Type B pancreatic cell (in vitro differentiated cells): ENCODE measurements at places on chromosomes 4 and X. TPM values are rescaled to one million over a fixed set of nuclear protein-coding genes. Genes with fewer than 3 reads are reported as not detected.

Gene RGN
- total RNA-seq, result 3.5 and 16.2 TPM in 2 replicates

DNA sequence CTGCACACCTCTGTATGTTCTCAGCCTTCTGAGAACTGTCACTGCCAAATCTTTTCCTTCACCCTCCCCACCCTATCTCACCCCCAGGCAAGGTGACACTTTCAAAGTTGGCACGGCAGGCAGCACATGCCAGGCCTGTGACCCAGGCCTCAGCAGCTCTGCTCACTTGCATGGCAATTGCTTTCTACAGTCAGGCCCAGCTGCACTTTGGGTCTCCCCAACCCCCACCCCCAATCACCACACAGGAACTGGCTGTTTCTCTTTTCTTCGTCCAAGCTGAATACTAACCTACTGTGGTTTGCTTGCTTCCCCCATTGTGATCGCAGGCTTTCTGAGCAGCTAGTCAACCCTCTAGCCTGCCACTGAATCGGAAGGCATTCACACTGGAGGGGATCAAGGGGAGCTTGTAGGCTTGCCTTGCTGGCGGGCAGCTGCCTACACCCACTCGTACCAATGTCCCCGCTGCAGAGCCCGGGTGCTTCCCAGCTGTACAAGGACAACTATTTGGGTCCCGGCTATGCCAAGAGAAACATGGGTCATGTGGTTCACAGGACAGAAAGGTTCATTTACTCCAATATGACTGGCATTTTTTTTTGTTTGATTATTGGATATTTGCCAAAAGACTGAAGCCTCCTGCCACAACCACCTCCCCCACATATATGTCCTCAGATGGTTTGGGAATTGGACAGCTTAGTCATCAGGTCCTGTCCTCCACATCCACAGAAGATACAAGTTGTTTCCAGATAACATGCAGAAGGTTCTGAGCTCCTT is 28.1 kb downstream of the SLC25A43 start:
- DNase-seq, result no peak
- no peak overlapping the region for H3K27ac ChIP-seq
- no peaks in the 10 kb centered on the region for H3K27me3 ChIP-seq
- no peak overlapping the region for H3K4me3 ChIP-seq
- H3K4me1 ChIP-seq, result no peaks in the 10 kb centered on the region

- H3K27ac ChIP-seq, result no peak overlapping the region
- no peaks in the 10 kb centered on the region for H3K36me3 ChIP-seq
- peaks cover 17% of the 10 kb centered on the region for H3K27me3 ChIP-seq
- no peak overlapping the region for H3K4me3 ChIP-seq
- no peak for DNase-seq
- no peaks in the 10 kb centered on the region for H3K4me1 ChIP-seq
These were observed 182.7 kb downstream of the KCNIP4 start for GRCh38 chr4:21765810-21766407.

- H3K4me3 ChIP-seq, result no peak overlapping the region
- no peak overlapping the region for H3K27ac ChIP-seq
- DNase-seq, result no peak
- H3K36me3 ChIP-seq, result no peaks in the 10 kb centered on the region
- no peaks in the 10 kb centered on the region for H3K4me1 ChIP-seq
These were observed 366.3 kb upstream of the CXorf51A start for GRCh38 chrX:147180886-147181285.

Gene NUP62CL
- 3.0 and 4.2 TPM in 2 replicates for total RNA-seq

DNA sequence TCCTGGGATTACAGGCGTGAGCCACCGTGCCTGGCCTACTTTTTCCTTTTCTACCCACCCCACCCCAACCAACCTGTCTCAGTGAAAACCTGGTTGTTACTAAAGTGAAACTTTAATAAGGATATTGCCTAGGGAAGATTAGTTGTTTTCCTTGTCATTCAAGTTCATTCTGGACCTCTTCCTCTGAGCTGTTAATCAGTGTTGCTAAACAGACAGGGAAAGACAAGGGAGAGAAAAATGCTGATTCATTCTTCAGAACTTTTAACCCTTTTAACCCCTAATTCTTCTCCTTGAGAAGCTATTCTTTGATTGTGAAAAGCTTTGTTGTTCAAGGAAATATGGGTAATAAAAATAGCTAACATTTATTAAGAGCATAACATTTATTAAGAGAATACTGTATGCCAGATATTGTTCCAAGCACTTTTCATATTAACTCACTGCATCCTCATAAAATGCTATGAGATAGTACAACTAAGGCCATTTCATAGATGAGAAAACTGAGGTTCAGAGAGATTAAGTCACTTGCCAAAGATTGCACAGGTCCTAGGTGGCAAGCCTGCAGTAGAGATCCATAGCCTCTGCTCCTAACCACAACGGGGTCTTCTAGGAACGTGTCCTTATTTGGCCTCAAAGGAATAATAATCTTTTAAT is 34.8 kb downstream of the OSTC start:
- DNase-seq, result no peak
- no peaks in the 10 kb centered on the region for H3K27me3 ChIP-seq
- peaks cover 3% of the 10 kb centered on the region for H3K36me3 ChIP-seq
- no peak overlapping the region for H3K27ac ChIP-seq

Gene FANCB
- 3.9 and 12.0 TPM in 2 replicates for total RNA-seq

Gene SCML2
- 2.5 and 10.8 TPM in 2 replicates for total RNA-seq

GRCh38 chrX:131331152-131331551 is 42.0 kb upstream of the IGSF1 start:
- no peak overlapping the region for H3K4me3 ChIP-seq
- no peak for DNase-seq
- H3K27me3 ChIP-seq, result no peaks in the 10 kb centered on the region
- peaks cover 5% of the 10 kb centered on the region for H3K36me3 ChIP-seq
- H3K27ac ChIP-seq, result no peak overlapping the region

Gene DMRTC1B
- 1.9 and 2.2 TPM in 2 replicates for total RNA-seq

DNA sequence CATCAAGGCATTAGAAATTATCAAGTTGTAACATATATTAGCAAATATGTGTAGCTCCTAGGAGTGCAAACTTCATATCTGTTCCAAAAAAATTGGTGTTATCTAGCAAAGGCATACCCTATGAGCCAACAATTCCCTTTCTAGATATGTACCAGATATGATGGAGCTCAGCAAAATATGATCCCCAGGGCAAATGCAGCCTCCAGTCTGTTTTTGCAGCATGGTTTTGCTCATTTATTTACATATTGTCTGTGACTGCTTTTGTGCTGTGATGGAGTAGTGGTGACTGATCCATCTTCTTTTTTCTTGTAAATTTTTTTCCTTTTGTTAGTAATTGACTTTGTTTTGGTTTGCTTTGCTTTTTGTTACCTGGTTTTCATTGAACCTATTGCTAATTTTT is 41.0 kb downstream of the CEP135 start:
- H3K4me1 ChIP-seq, result no peaks in the 10 kb centered on the region
- no peak overlapping the region for H3K27ac ChIP-seq
- no peaks in the 10 kb centered on the region for H3K27me3 ChIP-seq
- DNase-seq, result no peak
- no peak overlapping the region for H3K4me3 ChIP-seq
- H3K36me3 ChIP-seq, result peaks cover 24% of the 10 kb centered on the region

Gene APOO
- total RNA-seq, result 45.8 and 78.2 TPM in 2 replicates

Gene GLA
- total RNA-seq, result 39.5 and 44.8 TPM in 2 replicates

Gene GLUD2
- 5.8 and 9.8 TPM in 2 replicates for total RNA-seq

Gene UGT2B10
- 0.17 and 0.45 TPM in 2 replicates for total RNA-seq

GRCh38 chr4:154743683-154744340 is at the start of gene LRAT:
Gene LRAT (plus strand): TSS chr4:154744000. CDS start chr4:154744327, 327 bp downstream.
- peak within 1 kb of the TSS; percentile 95 for H3K4me3 ChIP-seq
- H3K27me3 ChIP-seq, result peaks cover 94% of the 10 kb centered on the region
- peaks cover 24% of the 10 kb centered on the region for H3K4me1 ChIP-seq
- H3K27ac ChIP-seq, result peak within 1 kb of the TSS; percentile 51
- no peaks in the 10 kb centered on the region for H3K36me3 ChIP-seq

DNA sequence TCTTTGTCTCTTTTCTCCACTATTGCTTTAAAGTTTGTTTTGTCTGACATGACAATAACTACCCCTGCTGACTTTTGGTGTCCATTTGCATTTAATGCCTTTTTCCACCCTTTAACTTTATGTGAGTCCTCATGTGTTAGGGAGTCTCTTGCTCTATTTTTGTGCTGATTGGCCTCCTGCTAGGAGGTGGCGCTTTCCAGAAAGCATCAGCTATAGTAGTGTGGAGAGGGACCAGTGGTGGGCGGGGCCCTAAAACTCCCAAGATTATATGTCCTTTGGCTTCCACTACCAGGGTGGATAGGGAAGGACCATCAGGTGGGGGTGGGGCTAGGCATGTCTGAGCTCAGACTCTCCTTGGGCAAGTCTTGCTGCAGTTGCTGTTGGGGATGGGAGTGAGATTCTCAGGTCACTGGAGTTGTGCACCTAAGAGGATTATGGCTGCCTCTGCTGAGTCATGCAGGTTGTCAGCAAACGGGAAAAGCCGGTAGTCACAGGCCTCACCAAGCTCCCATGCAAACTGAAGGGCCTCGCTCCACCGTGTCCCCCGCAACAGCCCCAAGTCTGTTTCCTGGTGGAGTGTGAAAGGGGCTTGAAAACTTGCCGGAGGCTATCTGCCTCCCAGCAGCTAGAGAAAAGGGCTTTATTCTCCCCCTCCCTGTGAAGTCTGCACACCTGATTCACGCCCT is 156.3 kb downstream of the CPEB2 start:
- H3K4me1 ChIP-seq, result peaks cover 14% of the 10 kb centered on the region
- no peaks in the 10 kb centered on the region for H3K27me3 ChIP-seq
- H3K4me3 ChIP-seq, result no peak overlapping the region

Gene SYP
- 13.6 and 14.8 TPM in 2 replicates for total RNA-seq

DNA sequence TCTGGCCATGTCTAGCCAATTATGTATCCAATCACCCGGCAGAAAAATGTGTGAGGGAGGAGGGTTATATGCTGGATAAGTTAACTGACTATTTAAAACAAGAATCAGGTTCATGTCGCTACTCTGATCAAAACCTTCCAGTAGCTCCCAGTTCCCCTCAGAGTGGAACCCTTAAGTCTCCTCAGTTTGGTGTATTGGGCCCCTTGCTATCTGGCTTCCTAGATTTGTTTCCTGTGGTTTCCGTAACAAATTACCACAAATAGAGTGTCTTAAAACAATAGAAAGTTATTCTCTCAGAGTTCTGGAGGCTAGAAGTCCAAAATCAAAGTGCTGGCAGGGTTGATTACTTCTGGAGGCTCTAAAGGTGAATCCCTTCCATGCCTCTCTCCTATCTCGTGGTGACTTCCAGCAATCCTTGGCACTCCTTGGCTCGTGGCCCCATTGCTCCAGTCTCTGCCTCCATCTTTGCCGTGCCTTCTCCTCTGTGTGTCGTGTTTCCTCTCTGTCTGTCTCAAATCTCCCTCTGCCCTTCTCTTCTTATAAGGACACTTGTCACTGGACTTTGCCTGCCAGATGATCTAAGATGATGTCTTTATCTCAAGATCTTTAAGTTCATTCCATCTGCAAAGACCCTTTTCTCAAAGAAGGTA is 10.5 kb upstream of the ENPP6 start:
- no peaks in the 10 kb centered on the region for H3K4me1 ChIP-seq
- no peaks in the 10 kb centered on the region for H3K36me3 ChIP-seq
- H3K27me3 ChIP-seq, result peaks cover 3% of the 10 kb centered on the region
- no peak overlapping the region for H3K4me3 ChIP-seq
- no peak for DNase-seq

Gene RAB33A
- total RNA-seq, result 1.8 and 3.5 TPM in 2 replicates

GRCh38 chrX:12032082-12032481 is 106.2 kb upstream of the FRMPD4 start:
- H3K4me3 ChIP-seq, result no peak overlapping the region
- H3K36me3 ChIP-seq, result no peaks in the 10 kb centered on the region
- no peaks in the 10 kb centered on the region for H3K27me3 ChIP-seq
- H3K27ac ChIP-seq, result no peak overlapping the region
- H3K4me1 ChIP-seq, result no peaks in the 10 kb centered on the region

Gene OSTC
- 158 and 166 TPM in 2 replicates for total RNA-seq
